ENCODE measurements at places on chromosomes 5 and 9.

- H3K27ac ChIP-seq = no peak overlapping the region
- no peaks in the 10 kb centered on the region for H3K27me3 ChIP-seq
- DNase-seq = no peak
- peaks cover 22% of the 10 kb centered on the region for H3K36me3 ChIP-seq
These were observed 35.5 kb downstream of the DDX46 start for GRCh38 chr5:134794082-134794481.

- H3K36me3 ChIP-seq = no peaks in the 10 kb centered on the region
- peaks cover 79% of the 10 kb centered on the region for H3K27me3 ChIP-seq
- peak overlapping the region; percentile 78 for H3K4me3 ChIP-seq
- H3K27ac ChIP-seq = peak overlapping the region; percentile 95
- H3K4me1 ChIP-seq = peaks cover 14% of the 10 kb centered on the region
- DNase-seq = no peak
These were observed 14.3 kb downstream of the OR2V2 start for GRCh38 chr5:181161534-181162175.

DNA sequence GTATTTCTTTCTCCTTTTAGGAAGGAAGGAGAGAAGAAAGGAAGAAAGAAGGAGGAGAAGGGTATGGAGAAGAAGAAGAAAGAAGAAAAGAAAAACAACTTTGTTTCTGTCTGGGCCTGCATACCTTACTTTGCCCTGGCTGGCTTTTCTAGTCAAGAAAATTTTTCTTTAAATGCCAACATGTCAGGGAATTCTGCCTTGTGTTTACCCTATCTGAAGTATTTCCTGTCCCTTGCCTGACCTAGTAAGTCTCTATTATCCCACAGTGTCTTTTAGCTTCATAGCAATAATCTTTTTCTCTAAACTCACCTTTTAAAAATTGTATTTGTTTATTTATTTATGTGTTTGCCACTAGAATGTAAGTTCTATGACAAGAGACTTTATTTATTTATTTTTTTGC, 1864.1 kb downstream of the EFNA5 start:
- H3K27ac ChIP-seq = no peak overlapping the region
- no peak overlapping the region for H3K4me3 ChIP-seq
- no peaks in the 10 kb centered on the region for H3K27me3 ChIP-seq
- H3K36me3 ChIP-seq = peaks cover 3% of the 10 kb centered on the region
- no peak for DNase-seq

DNA sequence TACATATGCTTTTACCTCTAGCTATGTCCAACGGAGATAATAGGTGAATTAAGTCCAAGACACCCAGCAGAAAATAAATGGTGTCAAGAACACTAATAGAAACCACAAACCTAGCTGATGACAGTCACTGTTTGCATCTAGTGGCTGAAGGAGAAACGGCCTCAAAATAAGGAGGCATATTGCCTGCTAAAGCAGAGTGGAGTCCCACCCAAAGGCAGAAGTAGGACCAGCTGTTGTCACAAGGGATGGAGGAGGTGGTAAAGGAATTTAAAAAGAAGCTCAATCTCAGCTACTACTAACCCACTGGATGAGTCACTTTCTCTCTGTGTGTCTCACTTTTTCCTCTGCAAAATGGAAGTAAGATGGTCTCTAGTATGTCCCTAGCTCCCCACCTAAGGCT, 224.3 kb downstream of the GRIA1 start:
- no peaks in the 10 kb centered on the region for H3K36me3 ChIP-seq
- DNase-seq = no peak
- no peak overlapping the region for H3K4me3 ChIP-seq
- H3K27me3 ChIP-seq = no peaks in the 10 kb centered on the region

- no peaks in the 10 kb centered on the region for H3K36me3 ChIP-seq
- no peak for DNase-seq
- no peaks in the 10 kb centered on the region for H3K27me3 ChIP-seq
- H3K4me1 ChIP-seq = no peaks in the 10 kb centered on the region
- no peak overlapping the region for H3K27ac ChIP-seq
These were observed 33.1 kb upstream of the TRIM32 start for GRCh38 chr9:116654059-116654355.

- H3K36me3 ChIP-seq = no peaks in the 10 kb centered on the region
- H3K27ac ChIP-seq = no peak overlapping the region
- DNase-seq = no peak
These were observed 165.7 kb downstream of the CEMIP2 start for GRCh38 chr9:71602652-71603051.

GRCh38 chr9:89367281-89367680, 49.0 kb downstream of the SECISBP2 start:
- no peaks in the 10 kb centered on the region for H3K36me3 ChIP-seq
- DNase-seq = no peak
- no peaks in the 10 kb centered on the region for H3K27me3 ChIP-seq
- no peak overlapping the region for H3K4me3 ChIP-seq
- no peak overlapping the region for H3K27ac ChIP-seq

GRCh38 chr9:125522328-125522725, 184.7 kb downstream of the MAPKAP1 start:
- no peak overlapping the region for H3K4me3 ChIP-seq
- peaks cover 3% of the 10 kb centered on the region for H3K36me3 ChIP-seq
- no peak for DNase-seq
- peaks cover 16% of the 10 kb centered on the region for H3K4me1 ChIP-seq

DNA sequence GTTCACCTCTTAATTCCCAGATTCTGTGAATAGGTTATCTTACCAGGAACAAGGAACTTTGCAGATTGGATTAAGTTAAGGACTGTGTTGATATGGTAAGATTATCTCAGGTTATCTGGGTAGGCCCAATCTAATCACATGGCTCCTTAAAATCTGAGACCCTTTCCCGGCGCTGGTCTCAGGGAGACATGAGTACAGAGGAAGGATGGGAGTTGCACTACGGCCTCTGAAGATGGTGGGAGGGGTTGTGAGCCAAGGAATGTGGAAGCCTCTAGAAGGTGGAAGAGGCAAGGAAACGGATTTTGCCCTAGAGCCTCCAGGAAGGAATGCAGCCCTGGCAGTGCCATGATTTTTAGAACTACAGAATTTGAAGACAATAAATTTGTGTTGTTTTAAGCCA, 95.1 kb downstream of the AK8 start:
- H3K36me3 ChIP-seq = no peaks in the 10 kb centered on the region
- no peak overlapping the region for H3K27ac ChIP-seq
- peaks cover 30% of the 10 kb centered on the region for H3K4me1 ChIP-seq

Data from neural crest cell (in vitro differentiated cells).